ENCODE measurements at places on chromosomes 12 and 14.
A peak's percentile ranks its signal among the peaks of the same experiment; 100 is the strongest.

DNA sequence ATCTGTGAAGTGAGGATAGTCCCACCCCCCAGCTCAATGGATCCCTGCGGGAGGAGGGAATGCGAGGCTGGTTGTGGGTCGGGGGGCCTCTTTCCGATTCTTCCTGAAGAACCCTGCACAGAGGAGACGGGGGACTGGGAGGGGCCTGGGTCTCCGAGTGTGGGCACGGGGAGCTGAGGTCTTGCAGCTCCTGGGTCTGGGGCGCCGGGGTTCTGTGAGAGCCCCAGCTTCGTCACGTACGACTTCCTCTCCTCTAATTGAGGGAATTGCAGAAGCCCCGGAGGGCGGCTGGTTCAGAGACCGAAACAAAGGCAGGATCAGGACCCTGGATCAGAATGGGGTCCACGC, 66.6 kb downstream of the DIO3 start:
- no peak for DNase-seq

DNA sequence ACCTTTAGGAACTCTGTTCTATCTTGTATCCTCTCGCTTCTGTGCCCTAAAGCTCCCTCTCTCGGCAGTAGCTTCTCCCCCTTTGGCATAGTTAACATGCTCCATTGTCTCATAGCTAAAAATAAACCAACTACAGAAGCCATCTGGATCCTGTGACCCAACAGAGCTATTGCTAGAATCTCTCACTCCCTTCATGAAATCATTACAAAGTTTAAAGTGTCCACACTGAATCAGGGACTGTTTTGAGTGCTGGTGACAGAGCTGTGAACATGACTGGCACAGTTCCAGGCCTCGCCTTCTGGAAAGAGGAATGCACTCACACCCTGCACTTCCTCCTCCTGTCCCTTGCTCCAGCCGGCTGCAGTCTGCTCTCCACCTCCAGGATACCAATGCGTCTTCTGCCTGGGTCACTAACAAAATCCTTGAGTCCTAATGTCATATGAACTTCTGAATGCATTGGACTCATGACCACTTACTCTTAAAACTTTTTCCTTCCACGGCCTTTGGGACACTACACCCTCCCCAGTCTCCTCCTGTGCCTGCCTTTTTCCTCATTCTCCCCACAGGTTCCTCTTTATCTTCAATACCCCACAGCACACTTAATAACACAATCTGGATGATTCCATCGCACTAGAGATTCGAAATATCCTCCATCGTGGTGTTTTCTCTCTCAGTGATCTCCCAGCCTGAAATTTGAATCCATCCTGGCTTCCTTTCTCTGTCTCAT, 13.2 kb downstream of the PLBD1 start:
- DNase-seq = no peak

DNA sequence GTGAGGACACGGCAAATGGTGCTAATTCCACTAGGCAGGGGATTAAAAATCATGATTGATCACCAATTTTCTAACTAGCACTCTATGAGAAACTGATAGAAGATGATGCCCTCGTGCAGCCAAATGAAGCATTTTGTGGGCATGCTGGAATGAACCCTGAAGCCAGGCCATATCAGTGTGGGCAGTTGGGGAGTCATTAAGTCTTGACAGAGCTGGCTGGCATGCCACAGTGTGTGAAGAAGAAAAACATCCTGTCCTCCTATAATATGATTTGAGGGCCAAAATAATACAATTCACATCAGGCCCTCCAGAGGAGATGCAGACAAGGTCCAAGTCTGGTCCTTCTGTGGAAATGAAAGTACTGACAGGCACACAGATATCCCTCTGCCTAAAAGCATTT, 107.1 kb downstream of the TMTC1 start:
- DNase-seq = no peak

DNA sequence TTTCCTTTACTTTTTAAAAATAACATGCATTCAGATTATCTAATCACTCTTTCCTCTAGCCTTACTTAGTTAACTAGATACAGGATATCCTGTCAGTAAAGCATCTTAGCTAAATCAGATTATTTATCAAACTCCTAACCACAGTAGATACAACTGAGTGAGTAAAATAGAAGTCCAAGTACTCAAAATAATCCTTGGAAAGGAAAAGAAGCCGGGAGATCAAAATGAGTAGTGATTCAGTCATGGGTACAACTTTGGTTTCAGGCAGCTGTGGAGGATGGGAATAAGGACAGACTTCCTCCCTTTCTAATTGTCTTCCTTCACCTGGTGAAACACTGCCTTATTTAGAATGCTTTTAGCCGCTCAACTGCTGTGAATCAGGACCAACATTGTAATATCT, 29.4 kb downstream of the GNG2 start:
- DNase-seq = no peak

- DNase-seq = peak; percentile 40
These were observed 125.9 kb upstream of the ATF1 start for GRCh38 chr12:50637870-50638481.

DNA sequence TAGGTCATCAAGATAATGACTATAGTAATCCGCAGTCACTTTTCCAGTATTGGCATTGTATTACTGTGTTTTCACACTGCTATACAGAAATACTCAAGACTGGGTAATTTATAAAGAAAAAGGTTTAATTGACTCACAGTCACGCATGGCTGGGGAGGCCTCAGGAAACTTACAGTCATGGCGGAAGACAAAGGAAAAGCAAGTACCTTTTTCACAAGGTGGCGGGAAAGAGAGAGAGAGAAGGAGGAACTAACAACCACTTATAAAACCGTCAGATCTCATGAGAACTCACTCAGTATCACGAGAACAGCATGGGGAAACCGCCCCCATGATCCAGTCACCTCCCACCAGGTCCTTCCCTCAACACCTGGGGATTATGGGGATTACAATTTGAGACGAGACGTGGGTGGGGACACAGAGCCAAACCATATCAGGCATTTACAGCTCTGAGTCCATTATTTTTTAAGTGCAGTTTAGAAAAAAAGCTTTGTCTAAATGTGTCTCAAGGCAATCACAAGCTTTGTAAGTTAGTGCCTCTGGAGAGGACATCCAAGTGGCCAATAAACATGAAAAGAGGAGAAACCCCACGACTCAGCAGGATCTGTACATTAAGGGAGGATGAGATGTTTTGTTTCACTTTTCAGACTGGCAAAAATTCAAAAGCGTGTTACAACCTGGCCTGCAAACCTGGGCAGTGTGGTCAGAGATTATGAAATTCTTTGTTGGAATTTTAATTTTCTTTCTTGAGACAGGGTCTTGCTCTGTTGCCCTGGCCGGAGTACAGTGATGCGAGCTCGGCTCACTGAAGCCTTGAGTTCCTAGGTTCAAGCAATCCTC, 82.0 kb downstream of the DNAH10 start:
- DNase-seq = no peak

- DNase-seq = no peak
These were observed 98.1 kb upstream of the FGD4 start for GRCh38 chr12:32301216-32301615.

- no peak for DNase-seq
These were observed 3.5 kb downstream of the TAC3 start for GRCh38 chr12:57012600-57013465.

- DNase-seq = no peak
These were observed 86.5 kb downstream of the TBX5 start for GRCh38 chr12:114319422-114319821.

GRCh38 chr12:45368841-45369489, 153.1 kb downstream of the ANO6 start:
- peak; percentile 58 for DNase-seq

GRCh38 chr12:129550353-129550752, 353.5 kb downstream of the TMEM132D start:
- DNase-seq = no peak

DNA sequence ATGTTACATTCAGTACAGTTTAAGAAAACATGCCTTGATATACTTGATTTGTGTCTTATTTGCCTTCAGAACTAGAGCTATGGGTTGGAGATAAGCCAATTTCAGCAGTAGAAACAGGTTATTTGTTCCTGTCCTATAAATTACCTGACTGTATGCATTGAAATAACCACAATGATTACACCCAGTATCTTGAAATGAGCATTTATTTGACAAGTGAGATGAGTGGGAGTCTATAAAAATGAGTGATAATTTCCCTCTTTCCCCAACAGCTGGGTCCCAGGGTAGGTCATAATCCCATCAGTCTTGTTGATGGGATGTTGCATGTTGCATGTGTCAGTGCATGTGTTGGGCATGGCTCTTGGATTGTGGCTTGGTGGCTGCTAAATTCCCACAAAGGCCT, 3.7 kb downstream of the TAS2R42 start:
- DNase-seq = no peak

DNA sequence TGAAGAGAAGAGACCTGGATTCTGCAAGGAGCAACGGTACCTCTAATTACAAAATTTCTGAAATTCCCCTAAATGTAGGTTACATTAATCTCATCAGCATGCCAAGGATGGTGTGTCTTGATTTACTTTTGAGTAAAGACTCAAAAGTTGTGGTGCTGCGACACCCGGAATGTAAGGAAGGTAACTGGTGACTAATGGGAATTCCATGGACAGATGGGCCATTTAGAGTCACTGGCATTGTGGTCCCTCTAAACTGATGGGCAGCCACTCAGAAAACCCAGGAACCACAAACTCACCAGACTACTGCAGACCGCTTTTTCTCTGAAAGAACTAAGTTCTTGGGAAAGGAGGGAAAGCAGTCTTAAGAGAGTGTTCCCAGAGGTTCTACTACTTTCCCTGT, 32.8 kb downstream of the GRIN2B start:
- no peak for DNase-seq

DNA sequence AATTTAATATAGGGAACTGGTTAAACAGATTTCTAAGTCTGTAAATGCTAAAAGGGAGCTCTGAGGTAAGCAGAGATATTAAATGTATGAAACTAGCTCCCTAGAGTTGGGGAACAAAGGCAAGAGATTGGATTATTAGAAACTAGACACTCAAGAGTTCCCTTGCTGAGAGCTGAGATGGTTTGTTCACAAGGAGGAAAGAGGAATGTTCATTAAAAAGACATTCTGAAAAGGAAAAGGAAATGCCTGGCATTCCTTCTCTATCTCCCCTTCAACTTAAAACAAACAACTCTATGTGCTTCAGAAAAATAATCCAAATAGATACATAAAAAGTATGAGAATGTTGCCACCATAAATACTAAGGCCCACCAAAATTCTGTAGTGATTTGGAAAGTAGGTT, 73.7 kb downstream of the GALNT4 start:
- DNase-seq = peak; percentile 27

DNA sequence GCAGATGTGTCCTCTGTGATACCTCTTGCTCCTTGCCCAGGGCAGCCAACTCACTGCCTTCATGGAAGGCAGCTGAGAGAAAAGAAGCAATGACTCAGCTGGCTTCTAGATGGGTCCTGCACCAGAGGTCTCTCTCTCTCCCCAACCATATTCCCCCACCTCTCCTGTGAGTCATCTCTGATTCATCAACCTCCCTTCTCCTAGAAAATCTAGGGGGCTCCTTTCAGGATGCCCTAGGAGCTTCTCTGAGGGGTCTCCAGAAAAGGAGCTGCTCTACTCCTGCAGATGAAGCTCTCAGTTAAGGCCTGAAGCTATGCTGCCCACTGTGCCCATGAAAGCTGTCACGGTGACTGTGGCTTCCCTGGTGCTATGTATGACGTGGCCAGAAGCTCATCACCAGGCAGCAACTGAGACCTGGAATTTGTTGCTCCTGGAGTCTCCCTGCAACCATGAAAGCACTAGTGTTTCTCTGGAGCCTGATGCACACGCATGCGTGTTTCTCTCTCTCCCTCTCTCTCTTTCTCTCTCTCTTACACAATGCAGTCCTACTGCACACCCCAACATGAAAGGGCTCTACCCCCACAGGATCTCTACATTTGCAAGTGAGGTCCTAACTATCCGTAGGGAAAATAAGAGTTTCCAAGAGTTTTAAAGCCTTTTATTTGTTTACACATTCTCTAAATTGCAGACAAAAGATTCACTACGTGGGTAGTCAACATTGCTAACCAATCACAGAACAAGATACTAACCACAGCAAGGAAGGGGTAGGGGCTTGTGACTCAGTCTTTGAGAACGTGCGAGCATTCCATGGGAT, 285.3 kb downstream of the DPF3 start:
- peak; percentile 96 for DNase-seq

GRCh38 chr14:71523630-71524319, 408.5 kb upstream of the RGS6 start:
- DNase-seq = no peak

DNA sequence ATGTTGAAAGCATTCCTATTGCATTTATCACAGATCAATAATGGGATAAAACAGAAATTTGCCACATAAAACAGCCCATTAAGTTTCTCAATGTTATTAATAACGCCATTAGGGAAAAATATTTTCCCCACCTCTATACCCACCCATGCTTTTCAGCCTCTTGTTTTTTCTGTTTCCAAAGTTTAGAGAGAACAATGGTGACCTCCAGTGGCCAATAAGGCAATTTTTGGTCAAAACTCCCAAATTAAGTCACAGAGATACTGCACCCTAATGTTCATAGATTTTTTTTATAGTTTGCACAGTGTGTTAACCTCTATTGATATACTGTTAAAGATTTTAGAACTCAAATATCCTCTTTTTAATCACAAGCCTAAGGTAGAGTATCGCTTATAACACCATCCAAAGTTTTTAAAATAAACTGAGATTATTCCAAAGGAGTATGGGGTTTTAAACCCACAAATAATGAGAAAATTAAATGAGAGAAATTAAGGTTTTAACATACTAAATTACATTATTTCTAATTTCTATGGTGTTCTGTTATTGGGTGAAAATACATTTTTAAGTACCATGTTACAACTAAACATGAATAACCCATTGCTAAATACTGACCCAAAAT, 184.7 kb upstream of the DCN start:
- no peak for DNase-seq

DNA sequence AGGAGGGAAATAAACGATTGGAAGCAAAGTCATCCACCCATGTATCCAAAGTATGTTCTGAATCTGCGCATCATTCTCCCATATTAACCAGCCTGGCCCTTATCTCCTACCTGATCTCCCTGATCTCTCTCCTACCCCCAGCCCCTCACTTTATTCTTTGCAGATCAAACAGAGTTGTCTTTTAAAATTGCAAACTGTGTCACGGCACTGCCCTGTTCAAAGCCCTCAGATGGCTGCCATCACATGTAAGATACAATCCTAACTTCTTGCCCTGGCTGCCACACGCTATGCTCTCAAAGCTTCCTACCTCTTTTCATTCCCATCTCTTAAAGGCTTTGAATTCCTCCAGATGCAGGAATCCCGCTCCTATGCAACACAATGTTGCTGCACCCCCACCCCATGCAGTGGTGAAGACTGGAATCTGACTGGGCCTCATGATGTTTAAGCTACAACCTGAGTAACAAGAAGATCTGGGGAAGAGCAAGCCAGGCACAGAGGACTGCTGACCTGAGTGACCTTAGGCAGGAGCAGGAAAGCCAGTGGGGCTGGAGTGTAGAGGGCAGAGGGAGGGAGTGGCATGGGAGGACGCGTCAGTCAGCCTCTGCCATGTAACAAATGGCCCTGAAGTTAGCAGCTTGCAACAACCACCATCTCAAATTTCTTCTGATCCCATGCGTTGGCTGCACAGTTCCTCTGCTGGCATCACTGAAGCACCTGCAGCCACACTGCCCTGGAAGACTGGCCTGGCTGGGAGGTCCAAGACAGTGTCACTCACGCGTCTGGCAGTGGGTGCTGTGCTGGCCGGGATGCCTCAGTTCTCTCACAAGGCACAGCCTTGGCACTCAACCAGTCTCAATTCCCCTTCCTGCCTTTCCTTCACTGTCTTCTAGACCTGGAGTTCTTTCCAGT, 382.8 kb downstream of the BCL11B start:
- DNase-seq = no peak

- no peak for DNase-seq
These were observed 7.8 kb downstream of the SPRYD4 start for GRCh38 chr12:56476143-56476542.

GRCh38 chr12:27965411-27965810, 7.1 kb downstream of the PTHLH start:
- peak; percentile 26 for DNase-seq

GRCh38 chr14:101972126-101972866, 7.9 kb downstream of the DYNC1H1 start:
- DNase-seq = peak; percentile 89

Measured in hepatic stellate cell (primary cell).